Activated T-helper 1 cell treated with anti-CD3 and anti-CD28 coated beads, Interleukin-2, amount 50 U/mL, for 16 hours (primary cell): ENCODE measurements at places on chromosomes 3 and 15.

GRCh38 chr3:194257916-194258668 is 93.0 kb downstream of the CPN2 start:
- DNase-seq, result no peak

GRCh38 chr15:40796041-40796440 is 10.8 kb upstream of the ZFYVE19 start:
- no peak for DNase-seq

DNA sequence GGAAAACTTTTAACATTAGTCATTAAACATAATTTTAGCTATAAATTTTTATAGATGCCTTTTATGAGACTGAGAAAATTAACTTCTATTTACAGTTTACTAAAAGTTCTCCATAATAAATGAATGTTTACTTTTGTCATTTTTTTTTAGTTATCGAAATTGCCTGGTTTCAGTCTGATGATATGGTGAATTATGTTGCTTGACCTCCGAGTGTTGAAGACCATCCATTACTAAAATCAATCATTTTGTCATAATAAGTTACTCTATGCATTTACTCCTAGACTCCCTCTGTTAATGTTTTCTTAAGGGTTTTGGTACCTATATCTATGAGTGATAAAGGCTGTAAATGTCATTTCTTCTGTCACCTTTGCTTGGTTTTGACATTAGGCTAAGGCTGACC is 516.0 kb upstream of the ROBO1 start:
- DNase-seq, result no peak

DNA sequence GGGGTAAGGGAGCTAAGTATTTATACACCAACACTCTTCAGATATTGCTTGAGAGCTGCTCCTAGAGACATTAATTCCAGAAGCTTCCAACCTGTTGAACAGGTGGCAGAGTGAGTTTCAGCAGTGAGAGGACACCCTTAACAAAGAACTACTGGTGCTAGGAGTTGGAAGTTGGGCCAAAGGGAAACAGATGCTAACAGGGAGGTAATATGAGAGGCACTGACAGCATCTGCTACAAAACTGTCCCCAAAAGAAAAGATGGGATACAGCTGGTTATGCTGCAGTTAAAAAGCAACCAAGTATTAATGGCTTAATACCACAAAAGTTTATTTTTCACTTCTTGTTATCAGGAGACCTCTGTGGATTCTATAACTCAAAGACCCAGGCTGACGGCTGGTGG is 104.5 kb upstream of the SATB1 start:
- DNase-seq, result no peak

GRCh38 chr3:34020726-34021680 is 222.6 kb downstream of the PDCD6IP start:
- no peak for DNase-seq

GRCh38 chr3:140715035-140715434 is 37.2 kb downstream of the TRIM42 start:
- no peak for DNase-seq

GRCh38 chr15:74442604-74443003 is 8.8 kb upstream of the SEMA7A start:
- no peak for DNase-seq

GRCh38 chr15:101554115-101554915 is 64.8 kb upstream of the PCSK6 start:
- no peak for DNase-seq

GRCh38 chr3:143806038-143806437 is 42.2 kb downstream of the SLC9A9 start:
- DNase-seq, result no peak

DNA sequence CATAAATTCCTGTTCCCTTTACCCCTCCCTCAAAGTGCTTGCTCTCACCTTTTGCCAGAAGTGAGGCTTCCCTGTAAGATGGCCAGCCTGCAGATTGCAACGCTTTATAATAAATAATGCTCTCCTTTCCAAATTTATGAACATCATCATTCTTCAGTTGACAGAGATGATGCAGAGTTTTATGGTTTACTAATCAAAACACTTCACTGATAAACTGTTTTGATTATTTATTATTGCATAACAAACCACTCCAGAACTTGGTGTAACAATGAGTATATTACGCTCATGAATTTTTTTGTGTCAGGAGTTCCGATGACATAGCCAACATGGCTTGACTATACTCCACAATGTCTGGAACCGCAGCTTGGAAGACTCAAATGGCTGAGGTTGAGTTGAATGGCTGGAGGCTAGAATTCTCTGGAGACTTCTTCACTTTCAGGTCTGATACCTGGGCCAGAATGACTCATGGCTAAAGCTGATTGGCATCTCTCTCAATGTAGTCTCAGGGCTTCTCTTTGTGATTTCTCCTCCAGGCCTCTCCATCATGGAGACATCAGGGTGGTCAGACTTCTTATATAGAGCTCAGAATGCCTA is 27.3 kb upstream of the TGFBR2 start:
- no peak for DNase-seq

GRCh38 chr15:69577397-69577796 is 124.8 kb downstream of the RPLP1 start:
- DNase-seq, result no peak

DNA sequence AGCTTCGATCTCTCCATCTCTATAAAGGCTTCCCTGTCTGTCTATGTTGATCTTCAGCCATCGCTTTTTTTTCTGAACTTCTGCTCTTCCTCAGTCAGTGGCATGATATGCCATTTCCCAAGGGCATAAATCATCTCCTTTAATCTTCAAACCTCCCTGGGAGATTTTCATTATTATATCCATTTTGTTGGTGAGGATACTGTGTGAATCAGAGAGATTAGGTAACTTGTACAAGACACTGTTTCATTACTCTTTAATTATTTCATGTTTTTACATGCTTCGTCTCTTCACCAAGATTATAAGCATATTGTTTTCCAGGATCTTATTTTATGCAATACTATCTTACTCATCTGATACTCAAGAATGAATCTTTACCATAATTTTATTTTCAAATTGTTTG is 124.8 kb upstream of the ATP11B start:
- no peak for DNase-seq

- no peak for DNase-seq
These were observed 38.0 kb downstream of the RAB7A start for GRCh38 chr3:128763967-128764366.

DNA sequence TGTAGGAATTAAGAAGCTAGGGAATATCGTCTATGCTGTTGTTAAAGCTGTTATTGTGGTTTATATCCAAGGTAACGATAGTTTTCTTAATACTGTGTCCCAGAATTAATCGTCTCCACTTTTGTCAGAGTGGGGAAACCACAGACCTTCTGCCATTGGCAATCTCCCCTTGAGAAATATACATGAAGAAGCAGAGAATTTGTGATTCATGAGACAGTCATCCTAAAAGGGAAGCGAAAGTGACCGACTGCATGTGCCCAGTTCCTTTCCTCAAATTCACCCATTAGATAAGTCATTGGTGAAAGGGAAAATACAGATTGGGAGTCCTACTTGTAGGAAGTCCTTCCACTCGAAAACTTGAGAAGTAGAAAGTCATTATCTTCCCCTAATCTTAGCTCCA is 26.6 kb downstream of the DIPK2A start:
- no peak for DNase-seq
